ENCODE measurements at places on chromosomes 1 and 21.

GRCh38 chr1:91697416-91697815 is 188.5 kb downstream of the TGFBR3 start:
- DNase-seq = no peak

- DNase-seq = no peak
Observed at GRCh38 chr1:172268237-172268636, 152.2 kb upstream of the C1orf105 start.

DNA sequence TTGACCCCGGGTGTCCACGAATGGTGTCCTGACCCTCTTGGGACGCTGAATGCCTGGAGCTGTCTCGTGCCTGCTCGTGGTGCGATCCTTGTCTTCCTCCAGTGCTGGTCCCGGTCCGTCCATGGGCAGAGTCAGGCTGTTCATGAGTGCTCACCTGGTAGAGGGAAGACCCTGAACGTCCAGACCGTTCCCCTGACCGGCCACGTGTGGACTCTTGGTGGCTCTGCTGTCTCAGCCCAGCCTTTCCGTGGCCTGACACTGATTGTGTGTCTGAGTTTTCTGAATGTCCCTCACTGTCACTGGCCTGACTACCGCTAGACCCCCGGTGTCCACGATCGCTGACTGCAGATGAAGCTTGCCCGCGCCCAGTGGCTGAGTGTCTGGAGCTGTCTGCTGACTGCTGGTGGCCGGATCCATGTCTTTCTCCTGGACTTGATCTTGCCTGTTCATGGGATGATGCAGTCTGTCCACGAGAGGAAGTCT is 11.7 kb downstream of the FLG start:
- DNase-seq = no peak

GRCh38 chr1:235511470-235512240 is 7.4 kb upstream of the B3GALNT2 start:
- no peak for DNase-seq

DNA sequence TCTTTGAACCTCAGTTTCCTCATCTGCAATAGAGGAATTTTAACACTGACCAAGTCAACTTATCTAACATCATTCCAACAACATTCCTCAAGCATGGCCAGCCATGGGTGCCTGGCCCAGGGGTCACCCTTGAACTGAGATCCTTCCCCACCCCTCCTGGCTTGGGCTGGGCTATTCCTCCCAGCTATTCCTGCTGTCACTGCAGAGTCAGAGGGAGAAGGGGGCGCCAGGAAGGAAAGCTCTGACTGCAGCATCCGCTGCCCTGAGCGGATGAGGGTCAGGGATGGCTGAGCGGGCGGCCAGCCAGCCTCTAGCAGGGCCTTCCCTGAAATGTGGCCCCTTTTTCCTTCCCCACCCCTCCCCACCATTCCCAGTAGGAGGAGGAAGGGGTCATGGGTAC is 3.1 kb downstream of the TINAGL1 start:
- DNase-seq = no peak

DNA sequence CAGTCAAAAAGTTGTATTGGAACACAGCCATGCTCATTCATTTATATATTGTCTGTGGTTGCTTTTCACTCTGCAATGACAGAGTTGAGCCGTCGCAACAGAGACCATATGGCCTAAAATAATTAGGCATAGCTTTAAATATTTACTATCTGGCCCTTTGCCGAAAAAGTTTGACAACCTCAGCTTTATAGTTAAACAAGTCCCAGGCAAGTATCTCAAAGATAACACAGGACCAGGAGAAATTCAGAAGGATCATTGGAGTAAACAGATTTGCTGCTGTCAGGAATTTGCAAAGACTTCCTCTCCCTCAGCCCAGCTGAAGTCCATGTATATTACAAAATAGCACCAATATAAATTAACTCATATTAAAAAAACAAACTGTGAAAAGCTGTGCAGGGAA is 34.4 kb downstream of the NID1 start:
- no peak for DNase-seq

DNA sequence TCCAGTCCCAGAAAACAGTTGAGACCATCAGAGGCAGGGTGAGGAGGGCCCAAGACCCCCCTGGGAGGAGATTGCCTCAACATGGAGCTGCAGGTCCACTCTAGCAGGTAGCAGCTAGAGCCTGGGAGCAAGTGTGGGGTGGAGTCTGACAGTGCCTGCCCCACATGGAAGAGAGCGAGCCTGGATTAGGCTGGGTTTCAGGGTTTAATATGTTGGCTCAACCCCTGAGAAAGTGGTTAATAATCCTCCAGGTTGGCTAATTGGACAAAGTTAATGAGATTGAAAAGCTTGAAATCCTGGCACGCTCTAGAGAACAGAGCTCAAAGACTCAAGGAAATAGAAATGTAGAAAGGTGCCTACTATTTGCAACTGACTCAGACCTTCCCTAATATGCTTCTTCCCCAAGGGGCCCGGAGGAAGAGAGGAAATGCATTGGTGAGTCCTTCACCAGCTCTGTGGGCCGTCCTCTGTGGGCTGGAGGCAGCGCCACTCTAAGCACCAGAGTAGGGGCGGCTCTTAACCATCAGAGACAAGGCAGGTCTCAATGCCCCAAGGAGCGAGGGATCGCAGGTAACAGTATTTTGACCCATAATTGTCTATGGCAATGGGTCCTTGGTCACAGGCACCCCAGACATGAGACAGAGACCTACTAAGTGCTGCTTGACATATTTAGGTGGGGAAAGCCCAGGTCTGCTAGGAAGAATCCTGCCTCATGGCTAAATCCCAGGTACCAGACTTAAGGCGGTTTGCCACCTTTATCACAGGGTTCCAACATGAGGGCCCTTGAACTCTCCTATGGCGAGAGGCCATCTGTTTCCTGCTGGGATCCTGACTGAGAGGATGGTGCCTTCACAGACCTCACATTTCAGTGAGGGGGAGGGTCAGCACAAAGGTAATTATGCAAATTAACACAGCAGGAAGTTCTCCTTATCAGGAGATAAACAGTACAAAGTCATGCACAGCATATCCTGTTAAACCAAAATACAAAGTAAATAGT is 33.8 kb downstream of the RSPH1 start:
- no peak for DNase-seq

- DNase-seq = peak; percentile 38
Observed at GRCh38 chr1:169809370-169810095, 14.8 kb upstream of the METTL18 start.

- peak; percentile 19 for DNase-seq
Observed at GRCh38 chr1:112358798-112359408, 37.1 kb upstream of the CTTNBP2NL start.

- DNase-seq = no peak
Observed at GRCh38 chr1:112711670-112712069, 3.5 kb downstream of the PPM1J start.

GRCh38 chr1:9078015-9078751 is 8.7 kb upstream of the SLC2A5 start:
- no peak for DNase-seq

DNA sequence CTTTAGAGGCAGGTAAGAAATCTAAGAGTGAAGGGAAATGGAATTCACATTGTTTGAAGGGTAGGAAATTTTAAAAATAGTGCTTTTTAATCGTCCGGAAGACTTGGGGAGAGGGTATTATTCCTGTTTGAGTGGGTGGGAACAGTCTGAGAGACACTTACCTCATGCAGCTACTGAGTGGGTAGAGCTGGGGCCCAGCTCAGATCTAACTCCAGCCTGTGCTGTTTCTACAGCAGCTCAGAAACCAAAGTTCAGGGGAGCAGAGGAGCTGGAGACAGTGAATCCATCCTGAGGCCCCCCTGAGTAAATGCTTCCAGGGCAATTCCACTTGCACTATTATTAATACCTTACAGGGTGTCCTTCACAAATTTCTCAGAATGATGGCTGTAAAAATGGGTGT is 63.8 kb downstream of the FGGY start:
- DNase-seq = no peak

- DNase-seq = no peak
Observed at GRCh38 chr21:44517175-44517899, 22.7 kb downstream of the KRTAP10-1 start.

DNA sequence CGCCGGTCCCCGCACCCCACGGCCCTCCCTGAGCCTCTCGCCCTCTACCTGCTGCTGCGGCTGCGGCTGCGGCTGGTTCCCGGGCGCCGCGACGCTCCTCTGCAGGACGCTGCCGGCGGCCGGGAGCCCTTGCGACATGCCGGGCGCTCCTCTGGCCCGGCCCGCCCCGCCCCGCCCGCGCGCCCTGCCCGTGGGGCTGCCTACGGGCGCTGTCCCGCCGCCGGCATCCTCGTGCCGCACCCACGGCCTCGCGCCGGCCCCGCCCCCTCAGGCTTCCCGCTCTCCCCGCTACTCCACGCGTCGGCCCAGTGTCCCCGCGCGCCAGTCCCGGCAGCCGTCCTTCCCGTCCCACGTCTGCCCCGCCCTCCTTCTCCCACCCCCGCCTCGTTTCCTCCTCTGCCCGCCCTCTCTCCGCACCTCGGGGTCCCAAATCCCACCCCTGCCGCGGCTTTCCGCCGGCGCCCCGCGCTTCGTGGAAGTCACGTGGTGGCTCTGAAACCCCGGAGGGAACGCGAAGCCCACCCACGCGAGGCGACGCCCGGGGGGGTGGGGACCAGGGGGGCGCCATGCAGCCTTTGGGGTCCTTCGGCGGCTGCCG is at the start of gene BATF3:
Gene BATF3, minus strand, starts transcription at position 216 of the 598 bp plus-strand sequence. Its CDS starts 78 bp downstream, at position 138.
- peak; percentile 48 for DNase-seq

DNA sequence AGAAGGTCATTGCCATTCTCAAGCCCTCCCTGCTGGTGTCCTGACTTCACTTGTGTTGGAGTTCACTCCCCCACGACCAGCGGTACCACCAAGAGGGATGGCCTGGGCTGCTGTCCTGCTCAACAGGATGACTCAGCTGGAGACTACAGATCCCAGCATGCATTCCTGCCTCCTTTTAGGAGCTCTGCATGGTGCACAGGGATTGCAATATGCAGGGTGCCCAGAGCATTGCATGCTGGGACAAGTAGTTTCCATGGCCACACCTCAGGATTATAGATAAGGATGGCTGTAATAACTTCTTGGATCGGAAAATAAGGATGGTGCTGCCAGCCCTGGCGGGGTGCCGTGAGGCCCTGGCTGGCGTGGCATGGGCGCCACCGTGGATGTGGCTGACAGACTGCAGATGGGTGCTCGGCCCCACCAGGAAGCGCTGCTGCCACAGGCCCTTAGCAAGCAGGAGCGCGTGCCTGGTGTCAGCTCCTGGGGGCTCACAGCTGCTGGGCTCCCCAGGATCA is 150.0 kb downstream of the CASZ1 start:
- DNase-seq = no peak

GRCh38 chr21:15522148-15522547 is 207.6 kb upstream of the USP25 start:
- DNase-seq = no peak

DNA sequence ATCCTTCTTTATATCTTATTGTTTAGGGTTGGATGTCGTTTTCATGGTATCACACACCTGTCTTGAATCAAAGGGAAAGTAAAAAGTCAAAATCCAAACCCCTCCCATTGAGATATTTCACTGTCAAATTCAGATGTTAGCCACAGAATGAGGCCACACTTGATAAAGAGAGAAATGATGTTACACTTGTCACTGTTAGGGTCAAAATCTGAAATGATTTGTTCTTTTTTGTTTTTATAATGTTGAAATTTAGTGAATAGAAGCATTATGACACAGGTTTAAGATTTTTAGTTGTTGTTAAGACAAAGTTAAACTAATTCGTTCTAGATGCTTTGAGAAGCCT is 13.1 kb downstream of the NFIA start:
- no peak for DNase-seq

DNA sequence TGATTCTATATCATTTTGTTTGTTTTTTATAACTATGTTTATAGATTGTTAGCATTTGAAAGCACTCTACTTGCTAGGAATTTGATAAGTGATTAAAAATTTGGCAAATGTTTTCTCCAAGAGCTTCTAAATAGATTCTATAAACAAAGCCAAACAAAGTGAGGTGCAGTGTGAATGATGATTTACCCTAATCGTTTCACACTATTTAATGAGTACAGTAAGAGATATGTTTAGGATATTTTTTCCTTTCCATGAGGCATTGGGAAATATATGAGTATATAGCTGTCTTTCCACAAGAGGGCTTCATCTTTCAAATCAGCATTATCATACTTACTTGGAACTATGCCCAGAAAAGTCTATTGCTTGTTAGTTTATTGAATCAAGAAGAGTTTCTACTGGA is 277.0 kb upstream of the BRINP3 start:
- DNase-seq = peak; percentile 25

- no peak for DNase-seq
Observed at GRCh38 chr1:9044236-9044635, 18.0 kb upstream of the SLC2A7 start.

DNA sequence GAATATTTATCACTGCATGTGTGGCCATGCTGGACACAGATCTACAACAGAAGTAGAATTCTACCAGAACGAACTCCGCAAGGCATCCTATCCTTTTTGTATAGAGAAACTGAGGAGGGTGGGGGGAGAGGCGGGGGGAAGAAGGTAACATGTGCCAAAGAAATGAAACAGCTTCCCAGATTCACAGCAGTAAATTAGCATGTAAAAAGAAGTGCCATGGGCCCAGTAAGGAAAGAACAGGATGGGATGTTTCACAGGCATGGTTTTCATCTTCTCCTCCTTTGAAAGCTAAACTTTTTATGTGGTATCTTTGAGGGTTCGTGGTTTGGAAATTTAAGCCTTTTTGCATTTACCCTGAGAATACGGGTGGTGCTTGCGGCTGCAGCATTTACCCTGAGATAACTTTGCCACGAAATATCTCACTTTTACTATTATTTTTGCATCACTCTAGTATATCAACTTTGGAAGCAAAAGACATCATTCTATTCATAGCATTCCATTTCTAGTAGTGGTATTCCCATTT is 168.9 kb downstream of the TPR start:
- no peak for DNase-seq

DNA sequence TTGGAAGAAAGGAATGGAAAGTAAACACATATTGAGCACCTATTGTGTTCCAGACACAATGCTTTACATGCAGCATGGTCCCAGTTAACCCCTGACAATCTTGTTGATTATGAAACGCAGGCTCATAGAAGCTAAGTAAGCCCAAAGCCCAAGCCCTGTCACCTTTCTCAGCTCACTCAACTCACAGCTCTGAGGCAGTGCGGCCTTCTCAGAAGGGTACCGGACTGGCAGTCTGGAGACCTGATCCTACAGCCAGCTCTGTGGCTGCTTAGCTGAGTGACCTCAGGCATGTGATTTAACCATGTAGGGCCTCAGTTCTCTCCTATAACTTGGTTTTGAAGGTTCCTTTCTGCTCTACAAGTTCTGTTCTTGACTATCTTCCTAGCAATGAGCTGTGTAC is 464 bp upstream of the RNASEL start:
- DNase-seq = no peak
